ENCODE measurements at places on chromosomes 2 and 18.

DNA sequence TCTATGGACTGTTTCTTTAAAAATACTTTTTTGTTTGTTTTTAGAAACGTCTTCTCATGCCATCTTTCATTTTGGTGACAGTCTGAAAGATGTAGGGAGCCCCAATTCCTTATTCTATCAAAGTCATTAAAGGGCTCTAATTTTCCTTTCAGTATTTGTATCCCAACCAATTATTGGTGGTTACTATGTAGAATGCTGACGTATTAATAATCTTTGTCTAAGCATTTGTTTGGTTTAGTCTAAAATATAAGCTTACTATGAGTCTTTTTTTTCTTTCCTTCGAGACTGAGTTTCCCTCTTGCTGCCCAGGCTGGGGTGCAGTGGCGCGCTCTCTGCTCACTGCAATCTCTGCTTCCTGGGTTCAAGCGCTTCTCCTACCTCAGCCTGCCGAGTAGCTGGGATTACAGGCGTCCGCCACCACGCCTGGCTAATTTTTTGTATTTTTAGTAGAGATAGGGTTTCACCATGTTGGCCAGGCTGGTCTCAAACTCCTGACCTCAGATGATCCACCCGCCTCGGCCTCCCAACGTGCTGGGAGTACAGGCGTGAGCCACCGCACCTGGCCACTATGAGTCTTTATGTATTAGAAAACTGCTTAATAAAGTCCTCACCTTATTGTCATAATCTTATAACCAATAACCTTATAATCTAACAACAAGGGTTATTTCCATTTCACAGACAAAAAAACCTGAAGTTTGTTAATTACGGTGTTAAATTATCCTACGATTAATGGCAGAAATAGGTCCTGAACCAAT is 849 bp upstream of the VRK2 start:
- no peak for DNase-seq

- DNase-seq, result no peak
Measured at GRCh38 chr2:166088634-166089033, 39.2 kb downstream of the SCN1A start.

DNA sequence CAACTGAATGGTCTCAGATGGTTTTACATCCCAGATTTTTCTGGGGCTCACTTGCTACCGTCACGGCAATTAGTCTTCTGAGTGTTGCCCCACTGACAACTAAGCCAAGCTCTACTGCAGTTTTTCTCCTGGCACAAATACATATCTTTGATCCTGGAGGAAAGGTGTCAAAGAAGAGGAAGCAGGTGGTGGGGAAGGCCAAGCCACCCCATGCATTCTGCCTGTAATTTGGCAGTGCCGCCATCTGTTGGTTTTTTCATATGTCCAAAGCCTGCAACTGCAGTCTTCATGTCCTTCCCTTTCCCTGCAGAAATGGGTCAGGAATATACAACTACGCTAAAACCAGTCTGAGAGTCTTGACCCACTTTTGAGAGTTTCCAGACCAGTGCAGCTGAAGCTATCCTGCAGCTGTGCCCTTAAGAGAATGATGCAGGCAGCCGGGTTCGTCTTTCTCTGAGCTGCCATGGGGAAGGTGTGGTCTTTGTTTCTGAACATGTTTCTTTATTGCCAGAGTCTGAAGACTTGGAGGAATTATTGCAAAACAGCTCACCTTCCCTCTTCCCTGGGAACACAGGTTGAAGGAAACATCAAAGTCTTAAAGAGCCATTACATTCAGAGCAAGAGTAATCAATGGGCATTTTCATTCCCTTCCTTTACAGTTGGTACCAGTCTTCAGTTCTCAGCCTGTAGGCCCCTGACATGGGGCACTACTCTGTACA is 71.8 kb upstream of the ATL2 start:
- DNase-seq, result no peak

DNA sequence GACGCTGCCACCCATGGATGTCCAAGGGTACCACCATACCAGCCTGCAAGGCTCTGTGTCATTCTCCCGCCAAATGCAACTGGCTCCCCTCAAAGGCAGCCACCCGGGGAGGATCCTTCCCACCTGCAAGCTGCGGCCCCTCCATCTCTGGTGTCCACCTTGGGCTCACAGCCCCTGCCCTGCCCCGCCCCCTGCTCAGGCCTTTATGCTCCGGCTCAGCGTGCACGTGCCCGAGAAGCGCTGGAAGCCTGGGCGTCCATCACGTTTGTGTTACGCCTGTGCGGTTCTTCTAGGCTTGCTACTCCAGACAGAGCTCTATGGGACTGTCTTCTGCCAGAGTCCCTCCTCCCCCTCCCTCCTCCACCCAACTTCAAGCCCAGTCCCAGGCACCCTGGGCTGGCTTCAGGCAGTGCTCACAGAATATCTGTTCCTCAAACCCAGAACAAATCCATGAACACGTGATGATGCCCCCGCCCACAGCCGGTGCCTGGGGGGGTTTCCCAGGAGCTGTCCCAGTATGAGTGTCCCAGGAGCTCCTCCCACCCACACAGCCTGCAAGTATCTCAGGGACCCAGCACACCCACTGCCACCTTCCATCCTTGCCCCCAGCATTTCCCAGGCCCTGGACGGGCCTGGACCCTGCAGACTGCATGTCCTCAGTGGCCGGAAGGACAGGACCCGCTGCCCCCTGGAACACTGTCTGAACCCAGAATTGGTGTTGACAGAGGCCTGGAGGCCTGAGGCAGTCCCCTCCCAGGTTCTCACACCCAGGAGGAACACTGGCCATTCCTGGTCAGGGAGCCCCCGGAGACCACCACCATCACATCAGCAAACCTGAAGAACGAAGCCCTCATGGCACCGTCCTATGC is 30.3 kb downstream of the KIF1A start:
- peak; percentile 15 for DNase-seq

DNA sequence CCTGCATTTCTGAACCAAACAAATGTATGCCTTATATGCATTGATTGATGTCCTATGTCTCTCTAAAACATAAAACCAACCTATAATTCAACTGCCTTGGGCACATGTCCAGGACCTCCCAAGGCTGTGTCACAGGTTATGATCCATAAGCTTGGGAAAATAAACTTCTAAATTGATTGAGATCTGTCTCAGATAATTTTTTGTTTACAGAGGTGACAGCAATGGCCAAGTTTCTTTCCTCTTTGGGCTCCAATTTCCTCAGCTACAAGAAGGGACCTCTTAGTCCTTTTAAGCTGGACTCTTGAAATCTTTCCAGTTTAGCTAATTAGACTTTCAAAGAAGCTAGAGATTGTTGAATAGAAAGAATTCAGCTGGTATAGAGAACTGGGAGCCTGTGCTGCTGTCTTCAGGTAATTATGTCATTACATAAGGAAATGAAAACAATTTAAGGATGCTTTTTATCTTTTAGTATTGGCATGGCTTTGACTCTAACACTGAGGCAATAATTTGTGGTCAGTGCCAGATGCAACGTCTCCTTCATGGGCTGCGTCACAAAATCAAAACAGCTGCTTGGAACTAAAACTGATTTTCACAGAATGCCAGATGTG is 412.1 kb upstream of the TRIB2 start:
- DNase-seq, result no peak

DNA sequence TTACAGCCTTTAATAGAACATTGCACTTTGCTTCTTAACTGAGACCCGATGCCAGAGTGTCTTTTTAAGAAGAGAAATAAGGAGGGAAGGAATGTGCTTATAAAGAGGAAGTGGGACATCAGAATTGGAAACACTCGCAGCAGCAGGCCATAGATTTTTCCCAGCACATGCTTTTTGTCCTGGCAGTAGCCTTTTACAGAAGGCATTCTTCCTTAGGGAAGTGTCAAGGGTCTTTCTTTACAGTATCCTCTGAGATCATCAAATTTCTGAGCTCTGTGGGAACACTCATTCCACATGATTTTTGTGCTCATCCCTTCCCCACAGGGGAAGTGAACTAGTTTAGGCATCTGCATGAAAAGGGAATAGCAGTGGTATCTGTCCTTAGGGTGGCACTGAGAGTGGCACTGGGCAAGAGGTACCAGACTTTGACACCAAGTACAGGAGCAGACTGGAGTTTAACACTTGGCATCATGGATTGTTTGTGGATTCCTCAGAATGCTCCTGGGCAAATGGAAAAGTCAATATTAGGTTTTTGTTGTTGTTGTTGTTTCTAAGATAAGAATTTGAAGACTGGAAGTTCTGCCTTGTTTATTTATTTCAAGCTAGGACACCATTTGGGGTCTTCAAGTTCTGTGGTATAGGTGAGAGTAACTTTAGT is 4.1 kb downstream of the MYO1B start:
- DNase-seq, result no peak

GRCh38 chr2:128411431-128411830 is 92.8 kb upstream of the HS6ST1 start:
- DNase-seq, result no peak

DNA sequence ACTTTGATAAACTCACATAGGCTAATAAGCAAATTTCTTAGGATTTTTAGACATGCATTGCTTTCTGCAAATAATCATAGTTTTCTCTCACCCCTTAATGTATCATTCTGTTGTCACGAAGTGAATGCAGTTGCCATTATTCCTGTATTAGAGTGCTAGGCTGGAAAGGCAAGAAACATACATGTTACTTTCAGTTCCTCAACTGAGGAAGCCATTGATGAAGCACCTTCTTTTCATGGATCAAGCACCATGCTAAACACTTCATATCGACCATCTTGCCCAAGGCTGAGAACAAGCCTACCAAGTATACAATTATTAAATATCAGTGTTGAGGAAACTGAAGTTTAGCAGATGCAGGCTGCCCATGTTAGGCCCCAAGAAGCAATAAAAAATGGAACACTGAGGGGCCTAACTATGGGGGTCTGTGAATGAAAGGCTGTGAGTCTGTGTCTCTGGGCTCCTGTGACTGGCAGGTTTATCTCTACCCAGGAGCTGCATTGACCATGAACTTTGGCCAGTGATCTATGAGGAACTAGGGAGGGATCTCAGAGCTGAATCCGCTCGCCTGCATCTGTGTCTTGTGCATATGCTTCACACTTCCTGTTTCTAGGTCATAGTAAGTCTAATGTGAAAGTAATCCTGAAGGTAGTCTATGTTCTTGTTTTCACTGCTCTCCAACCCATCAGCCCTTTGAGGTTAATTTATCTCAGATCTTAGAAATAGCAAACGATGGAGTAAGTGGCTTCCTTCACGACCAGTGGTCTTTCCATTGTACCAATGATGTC is 16.0 kb upstream of the TSPYL6 start:
- no peak for DNase-seq

DNA sequence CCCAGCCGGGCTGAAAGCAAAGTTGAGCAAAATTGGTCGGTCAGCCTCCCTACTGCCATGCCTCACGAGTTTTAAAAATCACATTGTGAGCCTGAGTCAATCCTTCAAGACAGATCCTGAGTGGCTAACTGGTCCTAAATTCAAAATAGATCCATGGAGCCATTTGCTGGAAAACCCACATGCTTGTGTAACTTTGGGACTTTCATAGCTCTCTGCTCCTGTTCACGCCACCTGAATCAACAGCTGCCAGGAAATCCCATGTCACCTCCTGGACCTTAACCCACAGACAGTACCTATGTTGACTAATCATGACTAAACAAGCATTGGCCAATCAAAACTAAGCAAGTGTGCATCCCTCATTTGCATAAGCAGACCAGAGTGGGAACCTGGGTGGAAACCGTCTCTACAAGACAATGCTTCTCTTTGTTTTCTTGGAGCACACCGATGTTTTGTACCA is 42.8 kb upstream of the LDLRAD4 start:
- no peak for DNase-seq

GRCh38 chr2:203442463-203442862 is 92.6 kb downstream of the RAPH1 start:
- no peak for DNase-seq

DNA sequence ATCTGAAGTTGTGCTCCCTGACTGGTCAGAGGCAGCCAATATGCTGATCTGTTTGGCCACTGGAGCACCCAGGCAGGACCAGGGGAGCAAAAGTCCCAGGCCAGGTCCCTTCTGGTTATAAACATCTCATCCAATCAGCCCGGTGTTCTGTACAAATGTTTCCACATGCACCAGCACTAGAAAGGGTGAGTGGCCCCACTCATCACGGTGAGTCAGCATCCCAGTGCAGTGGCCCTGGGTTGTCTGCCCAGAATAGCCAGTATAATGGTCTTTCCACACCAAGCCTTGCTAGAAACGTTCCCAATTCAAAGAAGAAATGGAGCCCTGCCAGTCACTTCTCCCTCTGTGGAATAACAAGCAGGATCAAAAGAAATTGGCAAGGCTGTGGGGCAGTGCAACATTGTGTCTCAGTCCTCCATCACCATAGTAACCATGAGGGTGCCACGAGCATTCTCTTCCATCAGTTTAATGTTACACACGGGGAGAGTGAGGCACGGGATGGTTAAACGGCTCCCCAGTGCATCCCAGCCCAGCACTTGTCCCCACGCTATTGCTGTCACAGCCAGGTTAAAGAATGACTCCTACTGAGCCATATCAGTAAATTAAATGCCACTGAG is 174.9 kb downstream of the SEPTIN10 start:
- DNase-seq, result no peak
